Smooth muscle cell of the coronary artery (primary cell): ENCODE measurements at places on chromosomes 16 and 17. TPM values are rescaled to one million over a fixed set of nuclear protein-coding genes. Genes with fewer than 3 reads are reported as not detected.

The HIGD1B gene
- not detected in 2 replicates for total RNA-seq

The VAT1L gene
- total RNA-seq = 0.08 and 2.0 TPM in 2 replicates

The P2RX1 gene
- total RNA-seq = under 0.01 and 1.3 TPM in 2 replicates

The LITAFD gene
- not detected in 2 replicates for total RNA-seq

The MYCBPAP gene
- 0.15 and 4.1 TPM in 2 replicates for total RNA-seq

The CORO1A gene
- total RNA-seq = 0.47 and 1.9 TPM in 2 replicates

The SLFN12L gene
- under 0.01 TPM in 1 of 2 replicates, not detected in the other for total RNA-seq

The AOC3 gene
- 0.23 and 0.94 TPM in 2 replicates for total RNA-seq

The SLFN11 gene
- 62.4 and 69.4 TPM in 2 replicates for total RNA-seq

The ETV4 gene
- total RNA-seq = 0.23 and 2.9 TPM in 2 replicates

The TXNL4B gene
- total RNA-seq = 8.1 and 8.3 TPM in 2 replicates

The CCP110 gene
- 7.5 and 8.6 TPM in 2 replicates for total RNA-seq

The C17orf50 gene
- not detected in 2 replicates for total RNA-seq

The RBFOX1 gene
- total RNA-seq = not detected in 2 replicates

The PDPK1 gene
- total RNA-seq = 10.5 and 12.0 TPM in 2 replicates

The GFAP gene
- total RNA-seq = 1.1 TPM in 1 of 2 replicates, not detected in the other

The TOM1L1 gene
- total RNA-seq = 9.8 and 22.2 TPM in 2 replicates

The ABI3 gene
- 0.08 and 0.47 TPM in 2 replicates for total RNA-seq

The MYH4 gene
- total RNA-seq = not detected in 2 replicates

The WNK4 gene
- 0.12 and 1.6 TPM in 2 replicates for total RNA-seq

The FOXF1 gene
- not detected in 2 replicates for total RNA-seq

The GSDMA gene
- not detected in 2 replicates for total RNA-seq

The CD19 gene
- total RNA-seq = not detected in 2 replicates

The USP6 gene
- total RNA-seq = not detected in 2 replicates

The MYH8 gene
- not detected in 2 replicates for total RNA-seq

The ZFHX3 gene
- total RNA-seq = 3.7 and 8.3 TPM in 2 replicates

The TMEM220 gene
- 1.7 and 2.7 TPM in 2 replicates for total RNA-seq

The DHRS7C gene
- total RNA-seq = not detected in 2 replicates

The GUCY2D gene
- total RNA-seq = not detected in 2 replicates

The PYDC1 gene
- not detected in 2 replicates for total RNA-seq

The ITGA2B gene
- 0.23 and 0.82 TPM in 2 replicates for total RNA-seq

The SKAP1 gene
- total RNA-seq = not detected in 2 replicates

The EXOC3L1 gene
- 0.47 TPM in 1 of 2 replicates, not detected in the other for total RNA-seq

The RDM1 gene
- total RNA-seq = 0.38 TPM in 1 of 2 replicates, not detected in the other

The FOXL1 gene
- 1.1 and 20.4 TPM in 2 replicates for total RNA-seq

The GAS2L2 gene
- total RNA-seq = 0.08 TPM in 1 of 2 replicates, not detected in the other

The TMEM101 gene
- 68.7 and 110 TPM in 2 replicates for total RNA-seq

The ABCA3 gene
- total RNA-seq = 1.2 and 1.7 TPM in 2 replicates

The KRTAP16-1 gene
- not detected in 2 replicates for total RNA-seq
